ENCODE measurements at places on chromosomes 2 and 18.

DNA sequence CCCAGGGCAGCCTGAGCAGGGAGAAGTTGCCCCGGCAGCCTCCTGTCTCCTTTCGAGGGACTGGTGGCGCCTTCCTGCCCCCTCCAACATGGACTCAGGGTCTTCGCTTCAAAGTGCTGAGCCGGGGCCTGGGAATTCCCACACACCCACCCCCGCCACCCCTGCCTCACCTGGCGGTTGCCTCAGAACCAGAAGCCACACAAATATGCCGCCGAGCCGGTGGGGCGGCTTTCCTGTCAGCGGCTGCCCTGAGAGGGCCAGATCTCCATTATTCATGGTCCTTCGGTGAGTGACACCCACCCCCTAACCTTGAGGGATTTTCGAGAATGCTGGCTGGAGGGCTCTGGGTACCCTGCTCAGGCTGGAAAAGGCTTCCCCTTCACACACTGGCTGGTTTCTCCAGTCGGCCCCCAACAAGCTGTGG is 71.7 kb downstream of the SMAD7 start:
- DNase-seq = no peak

GRCh38 chr18:22606563-22607283 is 189.0 kb upstream of the CTAGE1 start:
- no peak for DNase-seq

GRCh38 chr2:28420722-28421121 is 28.1 kb downstream of the FOSL2 start:
- no peak for DNase-seq

DNA sequence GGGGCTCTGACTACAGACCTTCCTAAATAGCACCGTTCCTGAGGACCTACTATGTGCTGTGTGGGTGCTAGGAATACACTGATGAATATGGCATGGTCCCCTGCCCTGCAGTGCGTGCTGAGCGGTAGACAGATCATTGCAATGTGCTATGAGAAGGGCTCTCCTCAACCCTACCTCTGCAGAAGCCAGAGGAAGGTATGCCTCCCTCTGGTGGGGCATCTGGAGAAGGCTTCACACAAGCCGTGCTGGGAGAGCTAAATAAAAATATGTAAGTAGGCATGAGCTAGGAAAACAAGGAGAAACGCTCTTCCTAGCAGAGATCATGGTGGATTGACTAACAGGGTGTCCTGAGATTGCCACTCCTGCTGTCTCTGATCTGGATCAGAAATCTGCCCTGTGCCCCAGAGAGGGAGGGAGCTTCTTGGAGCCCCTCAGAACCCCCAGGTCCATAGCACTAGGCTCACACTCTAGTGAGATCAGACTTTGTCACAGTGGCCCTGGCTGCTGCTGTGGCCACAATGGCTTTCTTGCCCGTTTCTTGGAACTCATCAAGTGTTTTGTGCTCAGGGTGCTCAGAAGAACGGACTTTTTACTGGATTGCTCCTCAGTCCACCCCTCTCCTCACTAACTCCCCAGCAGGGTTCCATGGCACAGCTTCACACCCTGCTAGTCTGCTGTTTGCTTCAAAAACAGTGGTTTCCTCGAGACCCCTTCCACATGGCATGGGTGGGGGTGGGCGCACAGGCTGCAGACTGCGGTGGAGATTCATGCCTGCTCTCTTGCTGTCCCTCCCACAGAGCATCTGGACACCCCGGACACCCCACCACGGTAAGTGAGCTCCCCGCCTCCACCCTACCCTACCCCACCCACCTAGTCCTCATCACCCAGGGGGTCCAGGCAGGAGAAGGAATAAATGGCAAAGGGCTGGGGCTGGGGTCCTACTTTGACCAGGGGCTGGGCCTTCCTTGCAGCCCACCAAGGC is 14.2 kb downstream of the SIGLEC15 start:
- no peak for DNase-seq

DNA sequence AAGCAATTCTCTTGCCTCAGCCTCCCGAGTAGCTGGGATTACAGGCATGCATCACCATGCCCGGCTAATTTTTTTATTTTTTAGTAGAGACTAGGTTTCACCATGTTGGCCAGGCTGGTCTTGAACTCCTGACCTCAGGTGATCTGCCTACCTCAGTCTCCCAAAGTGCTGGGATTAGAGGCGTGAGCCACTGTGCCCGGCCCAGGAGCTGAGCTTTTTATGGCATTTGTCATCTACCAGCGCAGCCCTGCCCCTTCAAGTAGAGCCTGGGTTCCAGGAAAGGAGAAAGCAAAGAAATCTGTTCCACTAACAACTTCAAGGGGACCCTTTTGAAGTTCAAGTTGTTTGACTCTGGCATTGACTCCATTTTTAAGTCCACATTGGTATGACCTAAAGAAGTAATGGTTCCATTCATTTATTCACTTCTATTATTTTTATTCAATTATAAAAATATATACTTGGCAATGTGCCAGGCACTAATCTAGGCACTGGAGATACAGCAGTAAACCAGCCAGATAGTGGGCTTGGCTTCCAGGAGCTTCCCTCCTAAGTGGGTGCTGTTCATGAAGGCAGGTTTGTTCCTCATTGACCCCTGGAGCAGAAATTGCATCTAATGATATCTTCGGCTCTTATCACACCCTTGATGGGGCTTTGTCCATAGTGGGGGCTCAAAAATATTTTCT is 8.0 kb upstream of the SFTPB start:
- DNase-seq = no peak

GRCh38 chr2:204108330-204108751 is 171.8 kb downstream of the ICOS start:
- no peak for DNase-seq

- DNase-seq = no peak
These were observed 166.2 kb upstream of the MAP3K20 start for GRCh38 chr2:172909454-172909853.

- DNase-seq = no peak
These were observed 129.2 kb downstream of the RBMS1 start for GRCh38 chr2:160364364-160364763.

DNA sequence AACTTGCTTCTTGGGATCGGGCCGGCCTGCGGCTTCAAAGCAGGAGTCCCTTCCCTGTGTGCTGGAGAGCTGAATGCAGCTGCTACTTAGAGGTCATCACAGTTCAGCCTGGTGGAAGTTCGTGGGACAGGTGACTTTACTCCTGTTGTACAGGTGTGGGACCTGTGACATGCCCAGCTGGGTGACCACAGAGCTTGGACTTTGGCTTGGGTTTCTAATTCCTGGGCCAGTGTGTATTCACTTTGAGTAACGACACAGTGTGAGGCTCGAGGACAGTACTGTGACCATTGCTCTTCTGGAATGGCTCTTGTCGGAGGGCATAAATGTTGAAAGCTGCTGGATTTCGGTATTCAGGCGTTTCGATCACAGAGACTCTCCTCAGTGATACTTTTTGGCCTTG is 114.5 kb downstream of the STPG4 start:
- DNase-seq = no peak

GRCh38 chr2:48346124-48346536 is 183.8 kb upstream of the STON1 start:
- peak; percentile 67 for DNase-seq

- no peak for DNase-seq
These were observed 138.3 kb upstream of the TTC39C start for GRCh38 chr18:23875966-23876895.

DNA sequence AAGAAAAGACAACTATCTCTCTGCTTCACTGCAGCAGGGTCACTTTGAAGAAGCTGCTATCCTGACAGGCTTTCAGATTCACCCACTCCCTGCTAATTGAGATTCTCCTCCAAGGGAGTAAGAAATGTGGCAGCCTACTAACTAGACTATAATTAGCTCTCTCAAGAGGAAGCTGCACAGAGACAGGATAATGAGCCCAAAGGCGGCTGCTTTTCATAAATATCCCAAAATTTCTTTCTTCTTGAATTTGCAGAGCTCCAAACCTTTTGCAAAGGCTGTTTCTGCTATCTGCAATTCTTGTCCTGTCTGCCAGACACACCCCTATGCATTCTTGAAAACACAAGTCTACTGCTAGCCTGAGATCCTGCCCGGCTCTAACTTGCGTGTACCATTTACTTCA is 54.0 kb upstream of the RNU4ATAC start:
- DNase-seq = no peak

DNA sequence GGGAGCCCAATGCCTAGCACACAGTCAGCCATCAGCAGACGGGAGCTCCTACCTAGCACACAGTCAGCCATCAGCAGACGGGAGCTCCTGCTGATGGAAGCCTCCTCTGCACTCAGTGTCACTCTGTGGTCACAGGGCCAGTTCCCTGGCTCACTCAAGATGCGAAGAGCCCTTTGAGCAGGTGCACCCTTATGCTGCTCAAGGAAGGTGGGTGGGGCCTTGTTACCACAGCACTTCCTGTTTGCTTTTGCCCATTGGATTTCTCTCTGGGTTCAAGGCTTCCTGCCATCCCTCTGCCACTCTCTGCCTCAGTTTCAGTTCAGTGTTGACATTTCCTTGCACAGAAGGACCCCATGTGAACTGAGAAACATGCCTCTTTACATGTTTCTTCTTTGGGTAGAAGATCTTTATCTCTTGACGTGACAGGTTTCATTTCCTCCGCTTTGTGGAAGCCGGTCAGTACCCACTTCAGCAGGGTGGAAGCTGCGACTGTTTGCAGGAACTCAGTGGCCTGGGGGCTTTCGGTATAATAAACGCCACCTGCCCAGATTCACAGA is 11.6 kb downstream of the TRIB2 start:
- no peak for DNase-seq

- no peak for DNase-seq
These were observed 675.6 kb upstream of the CELF4 start for GRCh38 chr18:38241216-38241615.

DNA sequence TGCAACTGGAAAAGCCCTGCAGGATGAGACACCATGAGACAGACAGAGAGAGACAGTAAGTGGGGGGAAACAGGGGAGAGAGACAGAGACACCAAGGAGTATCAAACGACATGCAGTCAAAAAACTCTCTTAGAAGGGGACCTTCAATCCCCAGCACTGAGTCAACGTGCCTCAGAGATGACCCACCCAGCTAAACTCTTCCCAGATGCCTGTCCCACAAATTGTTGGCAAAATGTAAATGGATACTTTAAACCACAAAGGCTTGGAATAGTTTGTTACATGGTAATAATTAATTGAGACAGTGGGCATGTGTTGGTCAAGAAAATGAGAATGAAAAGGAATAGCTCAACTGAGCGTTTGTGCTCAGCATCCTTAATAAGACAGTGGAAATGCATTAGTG is 98.3 kb downstream of the GRB14 start:
- DNase-seq = no peak

GRCh38 chr2:39511605-39512433 is 74.7 kb upstream of the MAP4K3 start:
- DNase-seq = no peak

- no peak for DNase-seq
These were observed 619 bp downstream of the GALM start for GRCh38 chr2:38666556-38666910.

DNA sequence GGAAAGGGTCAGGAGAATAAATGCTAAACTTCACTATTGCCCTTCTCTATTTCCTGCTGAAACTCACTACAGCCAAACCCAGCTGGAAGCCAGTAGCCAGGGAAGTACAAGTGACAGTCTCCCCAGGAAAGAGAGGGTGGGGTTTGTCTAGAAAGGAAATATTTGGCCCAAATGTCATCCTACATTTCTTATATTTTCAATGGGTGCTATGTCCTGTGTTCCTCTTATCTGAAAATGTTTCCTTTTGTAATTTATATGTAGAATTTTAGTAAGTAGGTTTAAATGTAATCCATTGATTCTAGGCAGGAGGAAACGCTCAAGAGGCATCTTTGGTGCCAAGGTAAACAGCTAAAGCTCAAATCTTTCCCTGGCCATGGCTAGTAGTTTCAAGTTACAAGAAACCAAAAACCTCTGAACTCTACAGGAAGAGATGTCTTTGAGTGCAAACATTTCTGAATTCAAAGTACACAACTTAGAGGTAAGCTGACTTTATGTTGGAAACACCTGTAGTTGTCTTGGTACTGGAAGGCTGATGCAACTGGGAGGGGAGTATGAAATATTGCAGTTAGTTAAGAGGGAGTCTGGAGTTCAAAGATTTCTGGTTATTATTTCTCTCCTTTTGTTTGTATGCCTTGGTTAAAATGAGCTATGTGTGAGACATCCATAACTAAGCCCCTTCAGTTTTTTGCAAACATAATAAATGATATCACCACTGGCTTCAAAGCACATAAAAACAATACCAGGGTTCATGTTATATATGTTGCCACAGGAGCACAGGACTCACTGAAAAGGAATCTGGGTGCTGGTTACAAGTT is 356.1 kb upstream of the ZC3H15 start:
- no peak for DNase-seq

DNA sequence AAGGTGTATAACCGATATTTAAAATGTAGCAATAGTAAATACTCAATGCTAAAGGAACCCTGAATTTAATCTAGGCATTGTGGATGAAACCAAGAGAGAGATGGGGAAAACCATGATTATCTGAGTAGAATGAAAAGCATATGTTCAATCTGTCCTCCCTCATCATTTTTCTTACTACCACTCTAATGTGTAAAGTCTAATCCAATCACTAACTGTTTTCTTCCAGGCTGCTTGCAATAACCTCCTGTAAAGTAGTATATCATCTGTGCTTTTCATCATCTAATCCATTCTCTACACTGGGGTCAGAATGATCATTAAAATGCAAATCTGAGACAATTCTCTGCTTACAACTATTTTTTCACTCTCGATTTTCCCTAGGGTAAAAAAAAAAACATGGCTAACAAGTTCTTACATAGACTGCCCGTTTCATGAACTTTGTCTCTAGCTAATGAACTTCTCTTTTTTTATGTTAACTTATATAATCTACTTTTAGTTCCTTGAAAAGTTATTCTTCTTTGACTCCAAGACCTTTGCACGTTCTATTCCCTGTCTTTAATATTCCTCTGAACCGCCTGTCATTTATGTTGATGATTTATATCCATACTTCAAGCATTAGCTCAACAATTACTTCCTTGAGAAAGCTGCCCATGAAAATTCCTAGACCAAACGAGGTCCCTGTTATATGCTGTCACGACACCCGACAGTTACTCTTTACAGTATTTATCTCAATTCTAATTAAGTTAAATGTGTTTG is 94.7 kb upstream of the SLC8A1 start:
- no peak for DNase-seq

DNA sequence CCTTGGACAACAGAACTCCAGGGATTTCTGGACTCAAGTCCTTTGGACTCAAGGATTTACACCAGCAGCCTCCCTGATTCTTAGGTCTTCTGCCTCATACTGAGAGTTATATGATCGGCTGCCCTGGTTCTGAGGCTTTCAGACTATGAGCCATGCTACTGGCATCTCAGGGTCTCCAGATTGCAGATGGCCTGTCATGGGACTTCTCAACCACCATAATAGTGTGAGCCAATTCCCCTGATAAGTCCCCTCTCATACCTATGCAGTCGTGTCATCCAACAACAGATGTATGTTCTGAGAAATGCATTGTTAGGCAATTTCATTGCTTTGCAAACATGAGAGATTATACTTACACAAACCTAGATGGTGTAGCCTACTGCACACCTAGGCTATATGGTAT is 61.4 kb upstream of the MSTN start:
- DNase-seq = no peak

DNA sequence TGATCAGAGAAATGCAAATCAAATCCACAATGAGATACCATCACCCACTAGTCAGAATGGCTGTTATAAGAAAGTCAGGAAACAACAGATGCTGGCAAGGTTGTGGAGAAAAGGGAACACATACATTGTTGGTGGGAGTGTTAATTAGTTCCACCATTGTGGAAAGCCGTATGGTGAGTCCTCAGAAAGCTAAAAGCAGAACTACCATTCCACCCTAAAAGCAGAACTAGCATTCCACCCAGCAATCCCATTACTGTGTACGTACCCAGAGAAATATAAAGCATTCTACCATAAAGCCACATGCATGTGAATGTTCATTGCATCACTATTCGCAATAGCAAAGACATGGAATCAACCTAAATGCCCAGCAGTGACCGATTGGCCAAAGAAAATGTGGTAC is 60.7 kb downstream of the ANKRD62 start:
- DNase-seq = peak; percentile 1
